ENCODE measurements at places on chromosomes 2 and 18. TPM values are rescaled to one million over a fixed set of nuclear protein-coding genes. Genes with fewer than 3 reads are reported as not detected.

DNAJC5G gene
- not detected for total RNA-seq

ERBB4 gene
- total RNA-seq, result 0.13 TPM

ALPG gene
- total RNA-seq, result not detected

C18orf54 gene
- 26.9 TPM for total RNA-seq

TXNDC2 gene
- total RNA-seq, result 0.07 TPM

CREG2 gene
- 0.57 TPM for total RNA-seq

TMEFF2 gene
- 0.07 TPM for total RNA-seq

SERPINB3 gene
- not detected for total RNA-seq

PTGR3 gene
- total RNA-seq, result 19.9 TPM

METTL4 gene
- 19.3 TPM for total RNA-seq
